ENCODE measurements at places on chromosomes 6 and 20.

GRCh38 chr20:14622796-14623195, 285.4 kb upstream of the FLRT3 start:
- peak; percentile 90 for DNase-seq

GRCh38 chr6:71393981-71394432, 105.4 kb downstream of the OGFRL1 start:
- no peak for DNase-seq

DNA sequence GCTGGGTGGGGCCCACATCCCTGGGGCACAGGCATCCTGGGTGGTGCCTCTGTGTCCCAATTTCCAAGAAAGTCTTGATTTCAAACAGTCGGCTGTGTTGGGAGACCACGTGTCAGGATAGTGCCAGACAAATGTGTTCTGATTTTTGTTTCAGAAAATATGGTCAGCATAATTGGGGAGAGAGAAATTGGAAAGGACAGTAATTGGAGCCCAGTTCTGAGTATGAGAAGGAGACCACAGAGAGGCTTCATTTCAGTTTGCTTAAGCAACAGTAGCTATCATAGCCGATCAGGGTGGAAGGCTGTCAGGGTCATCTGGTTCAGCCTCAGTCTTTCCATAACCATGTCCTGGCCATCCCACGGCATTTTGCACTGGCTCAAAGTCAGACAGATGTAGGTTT, 220.7 kb downstream of the CDC5L start:
- no peak for DNase-seq

GRCh38 chr6:170043150-170043819, 247.6 kb downstream of the DLL1 start:
- no peak for DNase-seq

DNA sequence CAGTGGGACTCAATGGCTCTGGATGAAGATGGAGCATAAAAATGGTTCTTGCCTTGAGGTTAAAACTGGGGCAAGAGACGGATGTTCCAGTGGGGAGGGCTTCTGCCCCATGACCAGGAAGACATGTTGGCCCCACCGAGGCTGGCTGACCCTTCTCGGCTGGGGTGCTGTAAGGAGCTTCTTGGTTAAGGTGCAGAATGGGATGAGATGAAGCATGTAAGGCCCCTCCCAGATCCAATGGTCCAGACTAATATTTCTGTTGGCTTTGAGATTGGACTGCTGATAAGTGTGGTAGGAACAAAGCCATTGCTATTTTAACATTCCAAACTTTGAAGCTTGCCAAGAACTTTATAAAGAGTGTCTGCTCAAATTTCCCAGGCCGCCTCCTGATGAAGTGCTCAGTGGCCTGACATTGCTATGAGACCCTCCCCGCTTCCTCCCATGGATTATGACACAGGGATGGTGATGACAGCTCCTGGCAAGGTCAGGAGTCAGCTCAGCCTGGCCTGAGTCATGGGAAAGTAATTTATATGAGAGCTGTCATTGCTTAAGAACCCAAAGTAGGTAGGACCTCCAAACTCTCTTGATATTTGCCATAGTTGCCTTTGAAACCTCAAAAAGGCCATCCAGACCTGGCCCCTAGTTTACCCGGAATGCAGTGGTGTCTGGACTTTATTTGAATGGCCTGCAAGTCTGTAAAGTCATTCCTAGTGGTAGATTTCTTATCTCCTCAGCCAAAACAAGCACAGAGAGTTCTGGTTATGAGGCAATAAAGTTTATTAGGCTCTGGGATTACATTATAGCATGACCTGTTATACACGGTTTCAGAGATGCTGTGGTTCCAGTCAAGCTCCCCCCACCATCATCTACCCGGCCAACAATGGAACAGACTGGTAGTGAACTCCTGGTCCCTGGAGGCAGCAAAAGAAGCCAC, 55.2 kb downstream of the TGM2 start:
- peak; percentile 84 for DNase-seq

DNA sequence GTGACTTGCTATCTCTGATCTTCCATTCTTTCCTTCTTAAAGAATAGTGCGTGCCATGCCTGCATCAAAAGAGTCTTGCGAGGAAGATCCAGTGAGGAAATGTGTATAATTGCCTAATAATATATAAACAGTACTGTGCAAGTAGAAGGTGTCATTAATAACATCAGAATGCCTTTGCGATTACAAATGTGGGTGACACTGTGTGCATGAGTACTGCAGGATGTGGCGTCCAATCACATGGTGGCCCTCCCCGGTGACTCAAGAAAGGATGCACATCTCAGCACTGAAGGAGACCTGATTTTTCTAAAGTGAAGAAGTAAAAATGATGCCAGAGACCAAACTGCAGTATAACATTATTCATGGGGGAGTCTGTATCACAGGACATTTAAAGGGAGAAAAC, 107.5 kb upstream of the EDN1 start:
- DNase-seq: peak; percentile 67

DNA sequence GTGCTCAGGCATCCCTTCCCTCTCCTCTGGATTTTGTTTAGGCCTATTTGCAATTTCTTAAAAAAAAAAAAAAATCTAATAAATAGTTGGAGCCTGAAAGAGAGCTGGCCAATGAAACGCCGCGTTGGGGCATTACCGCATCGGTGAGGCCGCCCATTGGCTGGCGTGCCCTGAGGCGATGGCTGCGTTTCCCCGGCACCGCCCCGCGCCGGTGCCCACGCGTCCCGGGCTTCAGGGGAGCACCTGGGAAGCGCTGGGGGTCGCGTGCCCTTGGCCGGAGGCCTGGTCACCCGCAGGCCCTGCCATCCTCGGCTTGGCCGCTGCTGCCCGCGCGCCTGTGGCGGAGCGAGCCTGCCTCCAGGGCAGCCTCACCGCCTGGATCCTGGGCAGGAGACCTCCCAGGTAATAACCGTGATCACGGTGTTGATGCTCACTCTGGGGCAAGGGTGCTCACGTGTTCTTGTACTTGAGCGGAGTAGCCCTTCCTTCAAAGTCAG, 155.4 kb downstream of the NRN1 start:
- DNase-seq: peak; percentile 51

GRCh38 chr20:19757487-19758132, 448 bp upstream of the RIN2 start:
- peak; percentile 95 for DNase-seq

DNA sequence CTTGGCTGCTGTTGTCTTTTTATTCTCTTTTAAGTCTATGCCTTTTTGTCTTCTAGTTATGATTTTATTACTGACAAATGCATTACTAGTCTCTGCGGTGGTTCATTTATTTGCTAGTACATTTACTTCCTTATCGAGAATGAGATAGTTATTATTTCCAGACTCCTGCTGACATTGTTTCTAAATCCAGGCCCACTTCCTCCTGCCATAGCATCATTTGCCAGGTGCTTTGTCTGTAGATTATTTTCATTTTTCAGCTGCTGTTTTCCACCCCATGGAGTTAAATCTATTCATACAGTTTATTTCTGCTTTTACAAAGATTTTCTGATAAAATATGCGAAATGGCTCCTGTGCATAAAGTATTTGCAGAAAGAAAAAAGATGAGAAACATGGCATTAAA, 459.7 kb downstream of the MMUT start:
- no peak for DNase-seq

- no peak for DNase-seq
These were observed 88.9 kb downstream of the FHL5 start for GRCh38 chr6:96651816-96652215.

DNA sequence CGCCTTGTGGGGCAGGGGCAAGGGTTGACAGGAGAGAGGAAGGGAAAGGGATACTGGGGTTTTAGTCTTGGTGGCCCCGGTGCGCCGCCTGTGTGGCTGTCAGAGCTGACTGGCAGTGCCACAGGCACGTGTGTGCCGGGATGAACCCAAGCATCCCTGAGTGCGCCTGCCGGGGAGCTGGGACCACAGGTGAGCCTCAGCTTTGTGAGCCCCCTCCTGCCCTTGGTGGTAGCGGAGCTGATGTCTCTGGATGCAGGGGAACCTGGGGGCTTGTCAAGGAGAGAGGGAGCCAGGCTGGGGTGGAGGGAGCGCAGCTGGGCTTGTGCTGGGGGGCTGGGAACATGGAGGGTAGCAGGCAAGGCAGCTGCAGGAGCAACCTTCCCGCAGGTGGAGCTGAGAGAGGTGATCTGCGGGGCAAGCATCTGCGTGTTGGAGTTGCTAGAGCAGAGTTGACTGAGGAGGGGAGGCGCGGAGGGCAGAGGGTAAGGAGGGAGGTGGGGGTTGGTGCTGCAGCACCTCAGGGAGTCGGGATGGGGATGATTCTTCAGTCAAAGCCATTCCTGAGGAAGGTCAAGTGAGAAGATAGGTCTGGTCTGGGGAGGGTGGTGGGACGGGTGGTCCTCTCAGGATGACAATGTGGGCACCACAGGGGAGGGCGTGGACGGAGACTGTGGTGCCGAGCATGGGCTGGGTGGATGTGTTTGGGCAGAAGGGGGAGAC, 28.1 kb downstream of the PYGB start:
- DNase-seq: no peak

DNA sequence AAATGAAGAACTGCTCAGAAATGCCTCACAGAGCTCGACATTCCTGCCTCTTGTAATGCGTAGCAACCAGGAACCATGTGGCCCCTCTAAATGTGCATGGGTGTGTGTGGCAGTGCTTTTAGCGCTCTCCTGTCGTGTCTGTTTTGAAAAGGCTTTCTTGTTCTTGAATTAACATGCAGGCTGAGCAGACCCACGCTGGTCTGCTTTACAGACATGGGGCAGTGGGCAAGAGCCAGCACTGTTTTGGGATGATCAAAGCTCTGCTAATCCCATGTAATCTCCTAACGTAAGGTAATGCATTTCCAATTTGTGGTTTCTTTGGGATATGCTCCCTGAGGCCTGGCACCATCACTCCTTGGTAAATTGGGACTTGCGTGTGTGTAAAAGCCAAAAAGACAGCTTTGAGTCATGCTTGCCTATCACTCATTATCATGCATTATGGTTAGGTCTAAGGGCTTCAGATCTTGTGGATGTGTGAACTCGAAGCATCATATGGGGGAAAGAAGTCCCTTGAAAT, 11.8 kb downstream of the RIPOR2 start:
- no peak for DNase-seq

DNA sequence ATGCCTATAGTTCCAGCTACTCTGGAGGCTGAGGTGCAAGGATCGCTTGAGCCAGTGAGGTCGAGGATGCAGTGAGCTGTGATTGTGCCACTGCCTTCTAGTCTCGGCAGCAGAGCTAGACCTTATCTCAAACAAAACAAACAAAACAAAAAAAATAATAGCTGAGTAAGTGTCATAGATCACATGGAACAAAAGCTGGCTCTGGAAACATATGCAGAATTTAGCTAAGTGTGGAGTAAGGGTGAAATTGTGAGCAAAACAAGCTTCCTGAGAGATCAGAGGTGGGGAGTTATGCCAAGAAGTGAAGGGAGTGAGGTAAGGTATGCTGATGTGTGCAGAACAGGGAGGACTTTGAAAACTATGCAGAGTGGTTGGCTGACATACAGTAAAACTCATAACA, 18.7 kb downstream of the SGK1 start:
- no peak for DNase-seq

DNA sequence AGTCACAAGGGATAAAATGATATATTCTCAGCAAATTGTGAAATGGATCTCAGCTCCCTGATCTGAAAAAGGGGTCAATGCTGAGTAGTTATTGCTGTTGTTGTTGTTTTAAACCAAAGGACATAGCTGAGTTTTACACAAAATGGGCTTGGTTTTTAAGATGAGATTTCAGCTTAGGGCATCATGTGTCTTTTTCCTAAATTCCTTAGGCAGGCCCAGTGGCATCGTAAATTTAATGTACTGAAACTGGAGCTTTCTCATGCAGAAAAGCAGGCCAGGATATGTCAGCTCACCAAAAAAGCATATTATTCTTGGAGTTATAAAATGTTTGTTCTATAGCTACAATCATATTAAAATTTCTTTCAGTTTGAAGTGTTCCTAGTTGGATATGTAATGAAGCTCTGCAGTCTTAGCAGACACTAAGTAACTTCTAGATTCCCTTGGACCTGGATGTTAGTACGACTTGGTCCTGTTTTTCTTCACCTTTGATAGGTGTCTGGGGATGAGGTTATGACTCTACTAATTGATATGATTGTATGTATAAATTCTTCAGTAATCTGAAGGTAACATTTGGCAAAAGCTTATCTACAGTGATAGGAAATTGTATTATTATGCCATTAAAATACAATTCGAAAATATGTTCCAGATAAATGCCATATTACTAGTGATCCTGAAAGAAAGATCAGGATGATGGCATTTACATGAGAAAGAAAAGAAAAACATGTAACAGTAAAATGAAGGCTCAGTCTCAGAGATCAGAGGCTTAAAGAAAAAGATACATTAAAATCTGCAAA, 663.3 kb downstream of the RFPL4B start:
- DNase-seq: no peak

- DNase-seq: no peak
These were observed 6.0 kb downstream of the L3MBTL1 start for GRCh38 chr20:43513372-43513930.

DNA sequence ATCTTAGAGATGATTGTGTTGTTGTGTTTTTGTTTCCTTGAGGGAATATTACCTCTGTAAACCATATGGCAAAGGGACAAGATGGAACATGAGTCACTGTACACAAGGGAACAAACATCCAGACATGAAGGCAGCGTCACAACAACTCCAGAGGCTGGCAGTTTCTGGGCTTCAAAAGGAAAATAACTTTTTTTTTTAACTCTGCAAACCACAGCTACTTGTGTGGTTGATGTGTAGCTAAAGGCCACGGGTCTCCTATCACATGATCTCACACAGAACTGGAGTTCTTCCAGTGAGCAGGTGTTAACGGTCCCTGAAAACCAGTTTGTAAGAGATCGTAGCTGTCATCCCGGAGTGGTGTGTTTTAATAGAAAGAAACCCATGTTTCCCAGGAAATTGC, 33.2 kb upstream of the HBS1L start:
- peak; percentile 48 for DNase-seq

DNA sequence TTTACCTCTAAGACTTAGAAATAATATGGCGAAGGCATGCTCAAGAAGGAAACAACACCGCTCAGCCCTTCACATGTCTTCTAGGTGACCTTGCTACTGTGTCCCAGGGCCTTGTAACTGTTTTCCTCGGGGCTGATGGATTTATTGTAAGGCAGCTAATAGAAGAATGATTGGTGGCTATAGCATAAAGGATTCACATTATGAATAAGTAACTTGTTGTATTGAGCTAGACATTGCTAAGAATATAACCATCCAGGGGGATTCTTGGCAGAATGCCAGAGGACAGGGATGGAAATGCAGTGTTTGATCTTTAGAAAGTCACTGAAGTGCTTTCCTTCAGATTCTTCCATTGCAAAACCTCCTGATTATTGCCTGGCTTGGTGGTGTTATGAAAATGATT, 54.9 kb downstream of the PLEKHG1 start:
- no peak for DNase-seq

GRCh38 chr6:166864333-166864732, 92.0 kb downstream of the RNASET2 start:
- no peak for DNase-seq

DNA sequence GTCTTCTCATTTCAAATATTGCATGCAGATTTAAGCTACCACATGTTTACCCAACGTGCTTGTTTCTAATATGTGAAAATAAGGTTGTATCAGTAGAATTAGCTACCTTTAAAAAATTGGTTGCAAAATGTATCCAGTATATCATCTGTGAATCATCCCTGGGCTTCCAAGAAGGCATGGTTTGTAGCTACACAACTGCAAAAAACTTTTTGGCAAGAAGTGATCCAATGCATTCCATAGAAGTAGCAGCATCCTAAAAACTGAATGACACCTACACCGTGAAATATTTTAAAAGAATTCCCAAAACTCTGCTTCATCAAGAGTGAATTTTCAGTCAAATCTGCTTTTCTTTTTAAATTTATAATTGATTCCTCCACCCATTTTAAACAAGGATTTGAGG, 89.1 kb downstream of the AIG1 start:
- no peak for DNase-seq

Measured in kidney tubule cell (primary cell).